Breast epithelium (tissue), 4 donors: ENCODE measurements at places on chromosomes 3 and 15. TPM values are rescaled to one million over a fixed set of nuclear protein-coding genes. Genes with fewer than 3 reads are reported as not detected.

GRCh38 chr3:44996556-44996969 lies 20.5 kb downstream of the EXOSC7 start:
- H3K36me3 ChIP-seq = no peaks in the 10 kb centered on the region
- H3K27ac ChIP-seq = no peak overlapping the region
- no peak for DNase-seq
- no peak overlapping the region for H3K4me3 ChIP-seq
- no peaks in the 10 kb centered on the region for H3K4me1 ChIP-seq
- no peaks in the 10 kb centered on the region for H3K27me3 ChIP-seq

DNA sequence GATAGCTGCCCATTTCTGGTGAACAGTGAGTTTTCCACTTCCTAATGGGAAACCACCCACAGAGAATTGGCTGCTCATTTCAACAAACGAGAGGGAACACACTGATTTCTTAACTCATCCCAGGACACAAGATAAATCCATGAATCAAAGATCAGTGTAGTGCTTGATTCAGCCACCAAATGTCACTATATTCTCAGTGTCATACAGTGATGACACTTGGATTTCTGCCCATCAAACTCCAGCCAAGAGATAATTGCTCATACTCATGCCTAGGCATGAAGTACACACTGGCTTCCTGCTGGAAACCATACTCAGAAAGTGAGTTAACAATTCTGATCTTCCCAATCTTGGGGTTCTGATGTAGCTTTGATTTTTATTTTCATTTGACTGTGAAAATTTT lies 35.4 kb upstream of the GRM7 start:
- no peaks in the 10 kb centered on the region for H3K36me3 ChIP-seq
- H3K27me3 ChIP-seq = no peaks in the 10 kb centered on the region
- H3K4me1 ChIP-seq = no peaks in the 10 kb centered on the region

Gene REC114
- total RNA-seq = not detected

DNA sequence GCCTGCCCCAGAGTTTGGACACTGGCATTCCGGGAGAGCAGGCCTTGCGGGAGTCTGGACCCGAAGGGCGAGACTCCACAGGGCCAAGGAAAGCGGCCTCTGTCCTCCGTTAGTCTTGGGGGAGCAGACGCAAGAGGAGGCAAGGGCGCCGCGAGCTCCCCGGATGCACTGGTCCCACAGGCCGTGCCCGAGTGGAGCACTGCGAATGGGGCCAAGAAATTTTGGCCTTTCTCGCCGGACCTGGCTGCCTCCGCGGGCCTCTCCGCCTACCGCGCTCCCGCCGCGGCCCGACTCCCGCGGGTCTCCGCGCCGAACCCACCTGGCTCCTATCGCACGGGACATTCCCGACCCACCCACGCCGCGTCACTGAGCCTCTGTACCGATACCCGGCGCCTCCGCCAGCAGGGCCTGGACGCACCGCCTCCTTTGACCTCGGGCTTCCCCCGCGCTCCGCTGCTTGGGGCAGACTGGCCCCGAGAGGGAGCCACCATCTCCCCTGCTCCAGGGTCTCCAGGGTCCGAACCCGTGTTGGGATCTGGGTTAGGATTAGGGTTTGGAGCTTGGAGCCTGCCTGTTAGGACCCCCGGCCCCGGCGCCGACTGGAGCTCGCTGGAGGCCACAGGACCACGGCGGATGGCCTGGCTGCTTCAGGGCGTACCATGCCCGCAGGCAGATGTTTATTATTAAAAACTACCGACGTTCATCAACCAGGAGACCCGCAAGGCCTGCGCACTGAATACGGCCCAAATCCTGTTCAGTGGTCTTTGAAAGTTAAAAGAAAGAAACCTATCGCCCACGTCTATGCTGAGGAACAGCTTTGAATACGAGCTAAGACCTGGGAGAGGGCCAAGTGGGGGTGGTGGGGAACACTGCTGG lies 11.7 kb downstream of the SHOX2 start:
- no peak for DNase-seq
- H3K27me3 ChIP-seq = peaks cover 70% of the 10 kb centered on the region
- H3K4me1 ChIP-seq = no peaks in the 10 kb centered on the region
- no peak overlapping the region for H3K27ac ChIP-seq
- no peaks in the 10 kb centered on the region for H3K36me3 ChIP-seq

GRCh38 chr3:180782195-180782984 lies 103.1 kb upstream of the CCDC39 start:
- no peaks in the 10 kb centered on the region for H3K36me3 ChIP-seq
- no peak overlapping the region for H3K4me3 ChIP-seq
- H3K4me1 ChIP-seq = no peaks in the 10 kb centered on the region

GRCh38 chr3:134232151-134232550 lies 18.5 kb downstream of the RYK start:
- no peak overlapping the region for H3K27ac ChIP-seq
- DNase-seq = no peak
- no peaks in the 10 kb centered on the region for H3K27me3 ChIP-seq

DNA sequence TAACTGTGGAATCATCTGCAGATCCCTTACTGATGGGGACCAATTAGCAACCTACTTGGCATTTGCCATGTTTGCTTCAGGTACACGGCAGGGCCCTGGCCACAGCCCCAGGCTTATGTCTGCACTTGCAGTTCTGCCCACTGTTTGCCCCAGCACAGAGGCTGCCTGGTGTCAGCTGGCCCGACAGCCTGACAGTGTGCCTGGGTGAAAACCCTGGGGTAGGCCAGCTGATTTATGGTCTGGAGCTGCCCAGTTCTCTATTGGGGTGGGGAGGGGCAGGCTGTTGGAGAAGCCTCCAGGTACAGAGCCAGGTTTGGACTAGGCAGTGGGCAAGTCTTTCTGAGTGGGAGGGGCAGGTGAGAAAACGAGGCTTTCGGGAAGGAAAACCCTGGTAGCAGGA lies 11.2 kb upstream of the TGM5 start:
- no peaks in the 10 kb centered on the region for H3K4me1 ChIP-seq
- peak; percentile 63 for DNase-seq
- H3K27ac ChIP-seq = peak overlapping the region; percentile 87
- no peaks in the 10 kb centered on the region for H3K27me3 ChIP-seq
- no peaks in the 10 kb centered on the region for H3K36me3 ChIP-seq

- H3K27me3 ChIP-seq = no peaks in the 10 kb centered on the region
- no peak for DNase-seq
- H3K4me1 ChIP-seq = no peaks in the 10 kb centered on the region
- no peak overlapping the region for H3K4me3 ChIP-seq
Measured at GRCh38 chr3:141114816-141115460, 63.8 kb downstream of the SPSB4 start.
